ENCODE measurements at places on chromosomes 6 and 20. TPM values are rescaled to one million over a fixed set of nuclear protein-coding genes. Genes with fewer than 3 reads are reported as not detected.

The CYP24A1 gene
- total RNA-seq: 0.35 TPM

The BPIFB4 gene
- not detected for total RNA-seq

The ADA gene
- 3.8 TPM for total RNA-seq

The LPIN3 gene
- 12.2 TPM for total RNA-seq

The MACROD2 gene
- total RNA-seq: 5.3 TPM

The ZMYND8 gene
- 29.1 TPM for total RNA-seq

The PNLDC1 gene
- not detected for total RNA-seq

The AVP gene
- not detected for total RNA-seq

The SLC4A11 gene
- total RNA-seq: 12.2 TPM

The DZANK1 gene
- total RNA-seq: 0.32 TPM

The VGLL2 gene
- 24.4 TPM for total RNA-seq

The POLR3F gene
- 12.5 TPM for total RNA-seq

The OLIG3 gene
- total RNA-seq: not detected

The ARG1 gene
- not detected for total RNA-seq

The SLC17A1 gene
- total RNA-seq: not detected

The XPO5 gene
- 33.4 TPM for total RNA-seq

The HLA-DQA1 gene
- not detected for total RNA-seq

The HRH3 gene
- total RNA-seq: 0.08 TPM

The PI16 gene
- not detected for total RNA-seq

The FYN gene
- 165 TPM for total RNA-seq

The FAM50B gene
- 6.8 TPM for total RNA-seq

The DDX43 gene
- total RNA-seq: not detected

The CSNK2B gene
- 211 TPM for total RNA-seq

The CCND3 gene
- total RNA-seq: 169 TPM

The ALDH8A1 gene
- not detected for total RNA-seq

The SLC25A27 gene
- 4.6 TPM for total RNA-seq

The ZNF311 gene
- total RNA-seq: 0.32 TPM

Measured in myocyte (in vitro differentiated cells).